ENCODE measurements at places on chromosomes 12 and 14. TPM values are rescaled to one million over a fixed set of nuclear protein-coding genes. Genes with fewer than 3 reads are reported as not detected.
A peak's percentile ranks its signal among the peaks of the same experiment; 100 is the strongest.

The OR4E2 gene
- total RNA-seq = not detected

The MYH6 gene
- total RNA-seq = not detected

DNA sequence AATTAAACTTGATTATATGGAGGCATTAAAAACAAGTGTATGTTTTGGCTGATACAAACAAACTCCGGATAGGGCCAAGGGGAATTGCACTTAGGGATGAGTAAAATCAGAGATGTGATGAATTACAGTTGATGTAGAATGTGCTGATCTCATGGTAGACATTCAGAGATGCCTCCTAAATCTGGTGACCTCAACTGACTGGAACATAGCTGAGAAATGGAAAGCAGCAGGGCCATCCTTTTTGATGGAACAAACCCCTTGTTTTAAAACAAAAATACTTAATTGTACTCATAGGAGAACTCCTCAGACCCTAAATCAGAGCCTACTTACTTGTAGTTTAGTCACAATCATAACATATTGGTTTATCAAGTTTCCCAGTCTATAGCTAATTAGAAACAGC, 122.8 kb downstream of the C12orf75 start:
- no peak for DNase-seq

The TAS2R8 gene
- total RNA-seq = not detected

- peak; percentile 55 for DNase-seq
Measured at GRCh38 chr12:6182279-6182898, 17.8 kb upstream of the CD9 start.

The KRT72 gene
- total RNA-seq = not detected

DNA sequence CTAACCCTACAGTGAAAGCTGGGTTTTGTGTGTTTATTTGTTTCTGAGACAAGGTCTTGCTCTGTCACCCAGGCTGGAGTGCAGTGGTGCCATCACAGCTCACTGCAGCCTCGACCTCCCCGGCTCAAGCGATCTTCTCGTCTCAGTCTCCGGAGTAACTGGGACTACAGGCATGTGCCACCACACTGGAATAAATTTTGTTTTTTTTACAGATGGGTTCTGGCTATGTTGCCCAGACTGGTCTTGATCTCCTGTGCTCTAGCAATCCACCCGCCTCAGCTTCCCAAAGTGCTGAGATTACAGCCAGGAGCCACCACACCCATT, 26.4 kb downstream of the TBX3 start:
- DNase-seq = no peak

The CPNE6 gene
- 2.2 TPM for total RNA-seq

GRCh38 chr12:14113031-14113430, 131.6 kb upstream of the GRIN2B start:
- no peak for DNase-seq

The IFT43 gene
- 42.6 TPM for total RNA-seq

GRCh38 chr12:91538418-91538817, 355.8 kb upstream of the DCN start:
- DNase-seq = no peak

GRCh38 chr14:32013083-32013482, 64.0 kb upstream of the ARHGAP5 start:
- DNase-seq = no peak

The ASPG gene
- total RNA-seq = 4.7 TPM

The PSEN1 gene
- 91.9 TPM for total RNA-seq

The LTA4H gene
- 62.1 TPM for total RNA-seq

The PRIMA1 gene
- total RNA-seq = 5.0 TPM

DNA sequence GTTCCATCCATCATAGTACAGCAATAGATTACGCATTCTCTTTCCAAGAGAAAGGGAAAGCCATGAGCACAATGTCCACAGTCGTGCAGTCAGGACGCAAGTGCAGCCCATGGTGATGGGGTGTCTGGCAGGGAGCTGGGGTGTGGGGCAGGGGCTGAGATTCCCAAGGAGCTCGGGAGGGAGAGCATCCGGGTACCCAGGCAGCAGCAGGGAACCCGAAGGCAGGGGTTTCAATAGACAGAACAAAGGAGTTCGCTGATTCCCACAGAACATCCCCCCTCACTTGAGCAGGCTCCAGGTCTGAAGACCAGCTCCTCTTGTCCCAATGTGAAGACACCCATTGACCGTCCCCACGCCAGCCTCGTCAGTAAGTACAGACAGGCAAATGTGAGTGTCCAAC, 13.5 kb downstream of the ANHX start:
- DNase-seq = no peak

DNA sequence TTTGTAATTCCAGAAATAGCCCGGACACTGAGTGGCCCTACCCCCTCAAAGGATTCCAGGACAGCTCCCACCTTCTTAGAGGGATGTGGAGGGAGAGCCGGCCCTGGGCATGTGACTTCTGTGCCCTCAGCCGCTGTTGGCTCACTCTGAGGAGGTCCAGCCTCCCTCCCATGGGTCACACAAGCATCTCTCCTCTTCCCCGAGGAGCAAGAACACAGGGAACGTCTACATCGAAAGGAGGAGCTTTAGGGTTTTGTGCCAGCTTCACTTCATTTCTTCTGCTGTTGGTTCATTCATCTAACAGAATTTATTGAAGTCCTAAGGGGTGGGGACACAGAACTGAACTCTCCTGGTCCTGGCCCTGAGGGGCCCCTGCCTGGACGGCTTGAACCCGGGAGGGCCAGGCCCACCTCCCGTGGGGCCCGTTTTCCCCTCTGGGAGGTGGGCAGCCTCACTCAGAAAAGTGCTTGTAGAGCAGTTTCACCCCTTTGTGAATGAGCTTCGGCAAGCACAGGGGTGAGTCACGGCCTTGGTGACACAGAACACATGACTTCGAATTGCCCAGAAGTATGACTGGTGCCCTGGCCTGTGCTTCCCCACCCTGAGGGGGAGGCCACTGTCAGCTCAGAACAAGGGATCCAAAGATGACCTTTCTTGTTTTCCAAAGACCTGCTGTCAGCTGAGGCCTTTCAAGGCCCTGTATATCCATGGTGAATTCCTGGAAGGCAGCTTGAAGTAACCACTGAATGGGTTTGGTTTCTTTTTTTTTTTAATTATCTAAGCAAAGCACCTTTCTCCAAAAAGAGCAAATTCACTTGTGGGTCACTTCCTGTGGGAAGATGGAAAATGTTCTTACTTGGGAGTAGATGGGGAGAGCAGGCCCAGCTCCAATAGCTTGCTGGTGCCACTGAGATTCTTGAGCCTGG, 39.2 kb downstream of the NFKBIA start:
- DNase-seq = peak; percentile 76

The POTEM gene
- not detected for total RNA-seq

- no peak for DNase-seq
Measured at GRCh38 chr12:112848338-112848715, 56.8 kb downstream of the RPH3A start.

GRCh38 chr12:93608313-93608712, 35.8 kb downstream of the SOCS2 start:
- DNase-seq = no peak

The WIF1 gene
- 0.81 TPM for total RNA-seq

The PABPN1 gene
- 186 TPM for total RNA-seq

The PIGH gene
- total RNA-seq = 41.5 TPM

The CAPRIN2 gene
- total RNA-seq = 15.9 TPM

DNA sequence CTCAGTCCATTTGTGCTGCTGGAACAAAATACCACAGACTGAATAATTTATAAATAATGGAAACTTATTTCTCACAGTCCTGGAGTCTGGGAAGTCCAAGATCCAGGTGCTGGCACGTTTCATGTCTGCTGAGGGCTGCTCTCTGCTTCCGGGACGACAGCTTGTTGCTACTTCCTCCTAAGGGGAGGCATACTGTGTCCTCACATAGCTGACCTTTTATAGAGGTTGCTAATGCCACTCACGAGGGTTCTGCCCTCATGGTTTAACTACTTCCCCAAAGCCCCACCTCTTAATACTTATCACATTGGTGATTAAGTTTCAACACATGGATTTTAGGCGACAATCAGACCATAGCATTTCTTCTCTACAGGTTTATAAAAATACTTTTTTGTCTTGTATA, 411.1 kb downstream of the NRXN3 start:
- DNase-seq = no peak

- DNase-seq = peak; percentile 50
Measured at GRCh38 chr12:130916241-130916911, 37.3 kb upstream of the ADGRD1 start.

GRCh38 chr14:99239661-99240092, 32.3 kb downstream of the BCL11B start:
- DNase-seq = no peak

- no peak for DNase-seq
Measured at GRCh38 chr14:22597265-22597664, 835 bp upstream of the ABHD4 start.

- peak; percentile 45 for DNase-seq
Measured at GRCh38 chr14:76767681-76768656, 6.7 kb downstream of the VASH1 start.
